Stimulated activated CD4-positive, alpha-beta T cell treated with anti-CD3 and anti-CD28 coated beads, Interleukin-1b, Interleukin-23, amount 100 ng/mL, for 4 hours (primary cell): ENCODE measurements at places on chromosomes 5 and 9.

DNA sequence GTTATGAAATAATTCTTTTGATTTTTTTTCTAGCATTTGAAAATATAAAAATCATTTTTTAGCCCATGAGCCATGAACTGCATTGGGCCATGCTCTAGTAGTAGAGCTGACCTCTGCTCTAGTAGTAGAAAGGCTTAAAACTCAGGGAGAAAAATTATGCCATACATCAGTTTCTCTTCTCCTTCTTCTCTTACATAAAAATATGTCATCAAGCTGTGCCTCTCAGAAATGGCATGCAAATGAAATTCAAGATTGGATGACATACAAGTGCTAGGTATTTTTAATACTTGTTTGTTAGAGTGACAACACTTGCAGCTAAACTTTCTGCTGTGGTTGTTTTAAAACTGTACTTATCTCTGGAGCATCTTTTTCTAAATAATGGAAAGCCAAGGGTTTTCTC is 42.1 kb upstream of the TMOD1 start:
- DNase-seq: no peak

- no peak for DNase-seq
These were observed 22.0 kb downstream of the HINT1 start for GRCh38 chr5:131142970-131143617.

DNA sequence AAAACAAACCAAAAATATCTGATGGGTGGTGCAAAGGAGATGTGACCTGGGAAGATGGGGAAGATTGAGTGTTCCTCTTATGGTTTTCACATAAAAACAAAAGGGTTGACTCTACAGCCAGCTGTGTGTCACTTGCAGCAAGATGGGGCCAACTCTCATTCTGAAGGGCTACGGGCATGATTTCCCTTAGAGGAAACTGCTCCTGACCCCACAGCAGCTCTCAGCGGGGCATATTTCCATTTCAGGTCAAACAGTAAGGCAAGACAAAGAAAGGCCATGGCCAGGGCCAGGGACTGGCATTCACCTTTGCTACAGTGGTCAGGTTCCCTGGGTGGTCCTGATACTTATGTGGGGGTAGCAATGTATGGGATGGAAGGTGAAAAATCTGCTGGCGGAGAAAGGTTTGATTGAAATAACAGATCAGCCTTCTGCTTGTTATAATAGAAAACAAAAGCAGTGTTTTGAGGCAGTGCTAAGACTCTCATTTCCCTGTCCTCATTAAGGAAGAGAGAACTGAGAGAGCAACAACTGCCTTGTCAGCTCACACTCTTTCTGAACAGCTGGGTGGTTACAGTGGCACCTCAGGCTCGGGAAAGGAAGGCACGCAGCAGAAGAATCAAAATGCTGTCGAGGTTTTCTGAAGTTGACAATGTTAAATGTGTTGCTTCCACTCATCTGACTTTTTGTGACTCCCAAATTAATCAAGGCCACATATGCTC is 120.7 kb upstream of the PCA3 start:
- no peak for DNase-seq

DNA sequence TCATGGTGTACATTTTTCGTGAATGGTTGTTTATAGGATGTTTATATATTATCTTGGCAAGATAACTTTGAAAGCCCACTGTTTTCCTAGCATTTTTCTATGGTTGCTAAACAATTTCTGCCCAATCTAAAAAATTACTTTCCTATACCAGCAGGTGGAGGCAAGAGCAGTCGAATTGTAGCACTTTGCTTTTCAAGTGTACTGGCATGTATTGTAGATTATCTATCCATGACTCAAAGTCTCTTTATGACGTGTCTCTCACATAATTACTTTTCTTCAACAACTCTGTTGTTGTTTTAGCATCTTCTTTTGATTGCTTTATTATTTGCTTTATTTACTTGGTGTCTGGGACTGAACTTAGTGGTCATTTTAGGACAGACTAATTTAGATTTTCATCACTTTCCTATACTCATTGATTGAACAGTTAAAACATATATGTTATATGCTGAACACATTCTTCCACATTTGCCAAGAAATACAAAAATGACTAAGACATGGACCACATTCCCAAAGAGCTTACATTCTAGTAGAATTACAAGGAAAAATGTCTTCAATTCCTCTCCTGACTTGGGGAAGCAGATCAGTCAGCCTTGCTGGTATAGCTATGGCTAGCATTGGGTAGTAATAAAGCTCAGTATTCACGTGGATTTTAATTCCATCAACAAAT is 20.7 kb downstream of the NLN start:
- DNase-seq: no peak

GRCh38 chr9:114387680-114388356 is at the start of gene AKNA:
Gene AKNA (minus strand): TSS chr9:114387982. CDS start chr9:114381333, 6,649 bp downstream.
- peak; percentile 71 for DNase-seq

DNA sequence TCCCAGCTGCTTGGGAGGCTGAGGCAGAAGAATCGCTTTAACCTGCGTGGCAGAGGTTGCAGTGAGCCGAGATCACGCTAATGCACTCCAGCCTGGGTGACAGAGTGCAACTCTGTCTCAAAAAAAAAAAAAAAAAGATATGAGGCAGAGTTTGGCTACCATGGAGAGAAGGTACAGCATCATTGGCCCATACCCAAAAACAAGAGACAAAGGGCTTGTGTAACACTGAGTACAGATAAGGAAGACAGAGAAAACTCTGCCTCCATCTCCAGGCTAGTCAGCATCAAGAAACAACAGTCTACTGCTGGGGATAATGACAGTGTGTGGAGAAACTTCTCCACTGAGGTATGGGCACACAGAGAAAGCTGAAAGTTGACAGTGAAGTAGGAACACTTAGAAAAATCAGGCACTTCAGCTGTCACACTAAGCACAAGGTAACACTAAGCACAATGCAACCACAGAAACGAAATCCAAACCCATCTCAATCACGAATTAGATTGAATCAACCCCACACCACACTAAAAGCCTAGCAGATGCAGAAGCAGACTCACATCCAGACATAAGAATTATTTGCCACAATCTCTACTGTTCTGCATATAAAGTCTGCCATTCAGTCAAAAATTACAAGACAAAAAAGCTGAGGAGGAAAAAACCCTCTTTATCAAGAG is 10.5 kb downstream of the PJA2 start:
- DNase-seq: no peak

- DNase-seq: no peak
These were observed 108.4 kb upstream of the RPS23 start for GRCh38 chr5:82386576-82386975.

DNA sequence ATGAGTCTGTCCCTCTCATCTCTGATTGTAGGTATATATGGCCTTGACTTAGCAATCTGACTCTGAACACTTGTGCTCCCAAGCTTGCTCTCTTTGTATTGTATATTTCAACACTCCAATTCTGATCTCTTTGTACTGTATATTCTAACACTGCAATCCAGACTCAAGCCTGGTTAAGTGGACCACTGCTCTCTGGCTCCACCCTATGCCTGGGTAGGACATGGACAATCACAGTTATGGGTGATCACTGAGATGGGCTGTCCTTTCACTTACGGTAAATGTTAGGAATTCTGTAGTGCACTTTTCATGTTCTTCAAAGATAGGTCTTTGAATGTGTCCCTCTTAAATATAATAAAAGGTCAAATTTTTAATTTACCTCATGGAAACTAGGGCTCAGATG is 165.1 kb downstream of the TLR4 start:
- no peak for DNase-seq

DNA sequence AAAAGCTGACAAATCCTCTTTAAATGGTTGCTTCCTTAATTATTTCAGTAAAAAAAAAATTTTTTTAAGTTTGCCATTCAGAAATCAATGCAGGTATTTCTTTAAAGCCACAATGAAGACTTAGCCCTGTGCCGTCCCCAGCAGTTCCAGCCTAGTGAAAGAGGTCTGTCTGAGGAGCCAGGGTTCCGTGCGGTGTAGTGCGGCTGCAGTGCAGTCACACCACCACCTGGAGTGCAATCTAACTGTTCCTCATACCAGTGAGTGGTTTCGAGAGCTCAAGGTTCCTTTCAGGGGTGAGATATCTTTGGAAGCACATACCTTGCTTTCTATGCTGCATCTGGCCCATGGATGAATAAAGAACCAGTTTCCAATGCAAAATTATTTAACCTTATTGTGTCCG is 87.5 kb downstream of the FANCC start:
- no peak for DNase-seq

DNA sequence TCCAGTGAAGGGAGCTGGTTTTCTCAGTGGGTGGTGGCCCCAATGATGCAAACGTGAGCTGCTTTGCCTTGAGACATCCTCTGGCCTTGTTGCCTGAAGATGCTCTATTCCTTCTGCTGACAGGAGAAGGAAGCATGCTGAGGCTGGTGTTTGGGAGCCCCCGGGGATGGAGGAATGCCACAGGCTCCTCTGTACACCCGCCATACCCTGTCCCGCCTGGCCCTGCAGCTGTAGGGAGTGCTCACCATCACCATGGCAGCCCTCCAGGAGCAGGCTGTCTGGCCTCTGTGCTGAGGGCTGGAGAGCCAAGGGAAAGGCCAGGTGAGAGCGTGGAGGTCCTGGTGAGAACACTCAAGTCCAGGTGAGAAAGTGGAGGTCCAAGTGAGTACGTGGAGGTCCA is 134.4 kb downstream of the MRPL36 start:
- DNase-seq: no peak

- DNase-seq: no peak
These were observed 656.5 kb downstream of the TLE1 start for GRCh38 chr9:81032831-81033230.

GRCh38 chr9:35606138-35606504 is 1.1 kb downstream of the TESK1 start:
- no peak for DNase-seq

- no peak for DNase-seq
These were observed 26.4 kb downstream of the FGF18 start for GRCh38 chr5:171445644-171446516.
